ENCODE measurements at places on chromosomes 1 and 21.

GRCh38 chr1:22619798-22620197, 16.6 kb upstream of the C1QA start:
- no peak for DNase-seq

DNA sequence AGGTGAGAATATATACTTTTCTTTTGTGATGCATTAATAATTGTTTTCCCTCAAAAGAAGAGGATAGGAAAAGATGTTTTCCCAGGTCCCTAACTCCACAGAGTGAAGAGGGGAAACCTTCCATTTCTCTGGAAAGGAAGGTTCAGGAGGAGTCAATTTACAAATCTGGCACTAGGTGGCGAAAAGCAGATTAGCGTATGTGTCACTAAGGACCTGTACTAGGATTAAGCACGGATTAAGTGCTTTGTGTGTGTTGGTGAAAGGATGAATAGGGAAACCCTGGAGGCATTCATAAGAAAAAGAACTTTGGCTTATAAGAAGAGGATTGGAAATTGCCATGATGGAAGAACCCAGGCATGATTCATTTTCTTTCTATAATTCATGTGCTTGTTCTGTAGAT, 410.1 kb upstream of the PLXNA2 start:
- DNase-seq, result peak; percentile 55

DNA sequence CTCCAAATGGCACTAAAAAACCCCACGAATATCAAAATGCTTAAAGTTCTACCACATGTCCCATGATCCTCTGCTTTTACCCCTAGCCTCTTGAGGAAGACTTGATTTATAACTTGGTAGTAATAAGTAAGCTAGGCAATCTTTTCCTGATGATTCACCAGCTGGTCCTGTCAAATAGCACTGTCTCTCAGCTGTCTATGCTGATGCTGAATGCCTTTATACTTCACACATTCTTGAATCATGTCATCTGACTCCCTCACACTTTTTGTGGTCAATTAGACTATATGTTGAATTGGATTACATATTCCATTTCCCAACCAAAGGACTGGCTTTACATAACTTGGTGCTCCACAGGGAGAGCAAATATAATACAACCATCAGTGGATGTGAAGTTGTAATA, 16.6 kb downstream of the C21orf91 start:
- no peak for DNase-seq

GRCh38 chr1:196558411-196558810, 49.8 kb downstream of the KCNT2 start:
- no peak for DNase-seq

DNA sequence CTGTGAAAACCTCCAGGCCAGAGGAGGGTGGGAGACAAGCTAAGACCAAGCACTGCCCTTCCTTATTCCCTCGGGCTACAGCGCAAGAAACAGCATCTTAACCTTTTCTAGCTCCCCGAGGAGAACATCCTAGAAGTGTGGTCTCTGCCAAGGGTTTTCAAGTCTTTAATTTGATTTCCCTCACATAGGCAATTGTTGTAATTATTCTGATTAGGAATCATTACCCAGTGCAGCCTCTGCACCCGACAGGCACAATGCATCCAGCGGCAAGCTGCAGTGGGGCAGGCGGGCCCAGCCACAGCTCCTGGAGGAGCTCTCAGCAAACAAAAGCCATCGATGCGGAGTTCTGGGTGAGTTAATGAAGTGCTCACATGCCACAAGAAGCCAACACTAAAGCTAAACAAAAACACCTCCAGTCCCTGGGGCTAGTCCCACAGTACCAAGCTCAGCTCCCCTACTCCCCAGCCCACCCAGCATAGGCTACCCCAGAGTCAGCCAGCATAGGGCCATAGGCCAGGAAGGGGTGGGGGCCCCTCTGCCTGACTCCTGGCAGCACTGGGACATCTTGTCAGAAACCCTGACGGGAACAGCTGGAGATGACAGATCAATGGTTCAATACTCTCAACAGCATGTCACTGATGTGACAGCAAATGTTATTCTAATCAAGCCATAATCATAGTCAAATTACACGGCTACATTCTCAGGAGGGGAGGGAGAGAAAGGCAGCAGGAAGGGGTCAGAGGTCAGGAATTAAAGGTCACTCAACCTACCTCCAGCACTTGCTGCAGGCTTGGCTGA, 42.5 kb downstream of the ERI3 start:
- no peak for DNase-seq

GRCh38 chr1:61052395-61053225, 29.8 kb upstream of the NFIA start:
- no peak for DNase-seq

- DNase-seq, result peak; percentile 81
Observed at GRCh38 chr1:51192213-51192843, 43.7 kb upstream of the RNF11 start.

GRCh38 chr1:110187139-110187890, 22.8 kb upstream of the KCNC4 start:
- DNase-seq, result no peak

GRCh38 chr1:41802532-41803501, 115.9 kb downstream of the HIVEP3 start:
- DNase-seq, result no peak

DNA sequence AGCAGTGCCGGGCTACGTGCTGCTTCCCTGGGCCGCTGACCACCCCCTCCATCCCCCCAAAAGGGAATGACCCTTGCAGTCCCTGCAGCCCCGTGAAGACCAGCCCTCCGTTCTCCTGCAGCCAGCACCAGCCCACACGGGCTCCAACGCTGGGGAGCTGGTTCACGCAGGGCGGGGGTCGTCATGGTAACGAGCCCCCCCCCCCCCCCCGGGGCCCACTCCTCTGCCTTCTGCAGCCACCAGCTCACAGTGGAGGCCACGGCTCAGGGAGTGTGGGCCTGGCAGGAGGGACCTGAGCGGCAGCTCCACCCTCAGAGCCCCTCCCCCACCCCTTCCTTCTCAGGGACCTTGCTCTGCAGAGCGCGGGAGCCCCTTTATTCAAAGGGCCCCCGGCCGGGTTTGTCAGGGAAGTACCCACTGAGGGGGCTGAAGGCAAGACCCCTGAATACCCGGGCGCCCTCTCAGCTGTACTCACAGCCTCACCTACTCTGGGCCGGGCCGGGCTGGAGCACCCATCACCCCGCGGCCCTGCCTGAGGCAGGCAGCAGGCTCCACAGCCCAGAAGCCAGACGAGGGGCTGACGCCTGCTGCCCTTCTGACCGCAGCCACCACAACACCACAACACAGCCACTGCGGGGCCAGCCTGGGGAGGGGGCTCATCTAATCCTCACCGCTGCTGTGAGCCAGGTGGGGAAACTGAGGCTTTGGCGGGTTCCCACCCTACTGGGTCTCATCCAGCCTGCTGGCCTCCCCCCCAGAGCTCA, 12.6 kb downstream of the MEGF6 start:
- no peak for DNase-seq

GRCh38 chr1:89367221-89367620, 3.4 kb downstream of the GBP6 start:
- no peak for DNase-seq

DNA sequence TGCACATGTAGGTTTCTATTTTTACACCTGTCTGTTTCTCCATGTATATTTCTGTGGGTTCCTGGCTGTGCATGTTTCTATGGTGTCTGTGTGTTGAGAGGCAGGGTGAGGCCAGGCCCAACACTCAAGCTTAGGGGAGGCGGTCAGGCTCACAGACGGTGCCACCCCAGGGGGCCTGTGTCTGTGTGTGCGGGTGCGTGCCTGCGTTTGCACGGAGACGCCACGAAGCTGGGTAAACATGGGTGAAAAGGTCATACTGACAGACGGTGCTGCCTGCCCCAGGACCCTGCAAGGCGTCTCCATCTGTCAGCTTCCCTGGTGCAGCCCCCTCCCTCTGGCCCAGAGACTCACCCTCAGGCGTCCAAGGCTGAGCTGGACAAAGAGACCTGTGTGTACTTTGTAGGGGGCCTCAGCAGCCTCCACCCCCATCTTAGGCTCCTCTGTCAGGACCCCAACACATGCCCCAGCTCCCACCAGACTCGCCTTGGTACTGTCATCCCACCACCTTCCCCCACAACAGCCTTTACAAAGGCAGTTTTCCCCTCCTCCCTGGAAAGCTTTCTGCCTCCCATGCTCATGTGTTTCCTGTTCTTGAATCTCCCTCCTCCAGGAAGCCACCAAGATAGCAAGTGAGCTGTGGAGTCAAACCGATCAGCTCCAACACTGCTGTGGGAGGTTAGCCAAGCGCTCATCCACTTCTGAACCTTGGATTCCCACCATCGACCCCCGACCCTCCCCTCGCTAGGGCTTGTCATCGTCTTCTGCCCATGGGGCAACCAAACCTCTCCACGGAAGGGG, 34.1 kb downstream of the PTPRF start:
- DNase-seq, result no peak

DNA sequence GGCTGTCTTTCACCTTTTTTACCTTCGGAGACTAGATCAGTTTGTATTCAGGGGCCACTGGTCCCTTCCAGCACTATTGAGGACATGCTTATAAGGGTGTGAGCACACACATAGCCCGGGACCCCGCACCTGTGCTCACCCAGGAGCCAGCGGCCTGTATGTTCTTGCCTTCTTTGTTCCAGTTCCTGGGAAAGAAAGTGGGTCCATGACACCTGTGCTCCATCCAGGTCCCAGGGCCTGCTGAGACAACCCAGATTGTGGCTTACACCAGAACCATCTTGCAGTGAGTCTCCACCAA, 207.8 kb downstream of the TOMM20 start:
- DNase-seq, result no peak

- DNase-seq, result no peak
Observed at GRCh38 chr1:209620487-209620884, 31.7 kb downstream of the LAMB3 start.

DNA sequence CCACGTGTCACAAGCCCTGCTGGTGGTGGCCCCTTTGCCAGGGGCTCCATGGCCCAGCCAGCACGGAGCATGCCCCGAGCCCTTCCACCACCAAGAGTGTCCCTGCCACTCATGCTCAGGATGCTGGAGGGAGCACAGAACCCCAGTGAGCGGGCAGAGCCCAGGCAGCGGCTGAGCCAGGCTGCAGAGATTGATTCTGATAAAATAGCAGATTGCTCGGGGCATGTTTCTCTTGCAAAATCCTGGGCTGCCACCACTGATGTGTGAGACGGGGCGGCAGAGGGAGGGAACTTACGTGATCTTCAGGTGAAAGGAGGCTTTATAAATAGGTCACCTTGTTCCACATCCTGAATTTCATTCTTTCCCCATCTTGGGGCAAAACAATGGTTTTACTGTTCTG, 53.2 kb downstream of the SPSB1 start:
- no peak for DNase-seq

DNA sequence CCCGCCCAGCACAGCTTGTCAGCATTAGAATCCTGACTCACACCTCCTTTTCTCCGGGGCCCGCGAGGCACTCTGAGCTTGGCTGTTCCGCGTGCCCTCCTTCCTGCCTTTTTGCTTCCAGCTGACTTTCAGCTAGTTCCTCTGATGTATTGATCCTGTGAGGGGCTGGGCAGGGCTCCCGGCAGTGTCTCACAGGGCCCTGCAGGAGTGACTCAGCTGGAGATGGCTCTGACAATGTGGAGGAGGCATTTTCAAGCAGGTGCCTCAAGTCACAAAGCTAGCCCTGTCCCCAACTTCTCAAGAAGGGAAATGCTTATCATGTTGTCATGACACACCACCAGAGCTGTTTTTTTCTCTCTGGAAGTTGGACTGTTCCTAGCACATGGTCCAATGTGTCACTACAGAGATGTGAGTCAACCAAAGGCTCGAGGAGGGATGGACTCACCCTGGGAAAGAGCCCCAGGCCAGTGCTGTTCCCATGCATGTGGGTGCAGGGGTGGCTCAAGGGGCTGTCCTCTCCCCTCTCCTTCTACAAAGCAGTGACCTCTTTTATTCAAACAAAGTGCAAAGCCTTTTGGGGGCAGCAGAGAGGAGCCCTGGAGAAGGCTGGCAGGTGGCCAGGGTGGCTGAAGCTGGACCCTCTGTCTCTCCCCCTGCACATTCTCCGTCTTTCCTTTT, 30.6 kb downstream of the SYT6 start:
- DNase-seq, result no peak

- DNase-seq, result no peak
Observed at GRCh38 chr1:209989525-209989924, 51.5 kb downstream of the SYT14 start.

DNA sequence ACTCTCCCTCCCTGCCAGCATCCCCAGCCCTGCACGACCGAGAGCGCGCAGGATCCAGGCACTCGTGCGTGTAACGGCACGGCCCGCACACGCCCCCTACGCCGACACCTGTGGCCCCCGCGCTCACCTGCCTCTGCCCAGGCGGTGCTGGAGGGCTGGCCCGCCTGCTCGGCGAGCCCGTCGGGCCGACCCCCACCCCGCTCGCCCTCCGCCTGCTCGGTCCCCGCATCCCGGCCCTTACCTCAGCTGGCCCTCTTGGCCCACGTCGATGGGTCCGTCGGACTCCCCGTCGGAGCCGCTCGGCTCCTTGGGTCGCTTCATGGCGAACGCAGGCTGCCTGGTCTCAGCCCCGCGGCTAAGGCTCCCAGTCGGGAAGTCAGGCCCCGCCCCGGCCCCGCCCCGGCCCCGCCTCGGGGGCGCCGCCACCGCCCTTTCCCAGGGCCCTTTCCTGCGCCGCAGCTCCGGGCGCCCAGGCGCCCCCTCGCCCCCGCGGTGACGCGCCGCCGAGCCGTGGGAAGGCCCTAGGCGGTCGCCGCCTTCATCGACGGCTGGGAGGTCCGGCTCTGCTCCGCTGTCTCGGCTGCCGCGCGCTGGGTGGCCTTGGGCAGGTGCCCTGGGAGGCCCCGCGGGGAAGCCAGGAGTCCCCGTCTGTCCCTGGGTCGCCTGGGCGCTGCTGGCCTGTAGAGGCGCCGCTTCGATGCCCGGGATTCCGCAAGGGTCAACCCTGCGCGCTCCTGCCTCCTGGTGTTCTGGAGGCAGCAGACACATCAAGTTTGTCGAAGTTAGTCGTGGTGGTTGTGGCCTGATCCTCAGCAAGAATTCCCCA, at the start of gene HEYL:
Gene HEYL (minus strand): TSS at position 339 of the 826 bp plus-strand sequence. CDS start 18 bp downstream, at position 321.
- peak; percentile 55 for DNase-seq

DNA sequence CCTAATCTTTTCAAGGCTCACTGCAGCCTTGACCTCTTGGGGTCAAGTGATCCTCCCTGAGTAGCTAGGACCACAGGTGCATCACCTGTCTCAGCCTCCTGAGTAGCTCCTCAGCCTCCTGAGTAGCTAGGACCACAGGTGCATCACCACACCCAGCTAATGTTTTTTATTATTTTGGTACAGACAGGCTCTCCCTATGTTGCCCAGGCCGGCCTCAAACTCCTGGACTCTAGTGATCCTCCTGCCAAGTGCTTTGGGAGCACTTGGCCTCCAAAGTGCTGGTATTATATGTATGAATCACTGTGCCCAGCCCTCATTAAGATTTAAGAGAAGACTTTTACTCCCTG, 58.5 kb upstream of the S1PR1 start:
- DNase-seq, result no peak

- DNase-seq, result no peak
Observed at GRCh38 chr21:44994695-44995342, 55.0 kb downstream of the SLX9 start.

GRCh38 chr1:8425150-8425780, 107.4 kb downstream of the SLC45A1 start:
- no peak for DNase-seq

- DNase-seq, result no peak
Observed at GRCh38 chr1:41098730-41099460, 77.4 kb upstream of the SLFNL1 start.

DNA sequence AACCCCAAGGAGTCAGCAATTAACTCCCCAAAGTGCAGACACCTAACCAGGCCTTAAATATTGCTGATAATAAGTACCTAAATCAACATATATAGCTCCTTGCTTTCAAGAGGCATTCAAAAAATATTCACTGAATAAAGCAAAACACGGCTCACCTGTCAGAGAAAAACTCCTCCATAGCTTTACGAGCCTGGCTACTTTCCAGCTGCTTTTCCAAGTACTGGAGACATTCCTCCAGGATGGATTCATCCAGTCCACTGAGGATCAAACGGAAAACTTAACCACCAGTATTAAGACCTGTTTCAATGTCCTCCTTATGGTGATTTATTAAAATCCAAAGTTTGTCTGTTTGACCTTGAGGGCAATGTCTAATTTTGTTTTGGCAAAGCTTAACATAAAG, 44.6 kb downstream of the UBR4 start:
- no peak for DNase-seq

Data from NT2/D1 (cell line).